ENCODE measurements at places on chromosomes 6 and 20.

DNA sequence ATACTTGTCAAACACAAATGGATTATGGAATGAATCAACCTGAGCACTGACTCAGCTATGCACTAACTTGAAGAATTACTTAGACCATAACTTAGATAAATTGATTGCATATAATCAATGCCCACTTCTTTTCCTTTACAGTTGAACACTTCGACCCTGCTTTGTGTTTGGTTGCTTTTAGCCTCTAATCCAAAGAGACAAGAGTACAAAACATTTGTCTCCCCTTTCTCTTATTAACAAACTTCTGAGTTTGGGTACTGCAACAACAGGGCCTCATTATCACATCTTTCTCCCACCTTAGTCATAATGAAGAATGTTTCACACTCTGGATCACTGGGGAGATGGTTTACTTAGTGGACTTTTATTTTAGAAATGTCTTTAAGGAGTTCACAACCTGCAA lies 2.6 kb upstream of the TAAR6 start:
- DNase-seq = no peak

- no peak for DNase-seq
These were observed 94.2 kb upstream of the SRSF6 start for GRCh38 chr20:43363506-43363905.

- no peak for DNase-seq
These were observed 232.5 kb downstream of the TFAP2C start for GRCh38 chr20:56861590-56861989.

DNA sequence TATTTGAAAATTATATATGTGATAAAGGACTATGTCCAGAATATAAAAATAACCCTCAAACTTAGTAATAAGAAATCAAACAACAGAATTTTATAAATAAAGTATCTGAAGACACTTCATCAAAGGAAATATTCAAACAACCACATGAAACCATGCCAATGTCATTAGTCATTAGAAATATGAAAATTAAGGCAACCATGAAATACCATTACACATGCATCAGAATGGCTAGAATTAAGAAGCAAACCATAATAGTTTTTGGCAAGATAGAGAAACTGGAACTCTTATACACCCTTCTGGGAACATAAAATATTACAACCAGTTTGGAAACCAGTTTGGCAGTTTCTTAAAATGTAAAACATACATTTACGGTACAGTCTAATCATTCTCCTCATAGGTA lies 137.2 kb upstream of the ADGRB3 start:
- DNase-seq = no peak

- DNase-seq = no peak
These were observed 332.3 kb upstream of the MARCKS start for GRCh38 chr6:113524826-113525225.

- no peak for DNase-seq
These were observed 400.8 kb upstream of the CHD6 start for GRCh38 chr20:42018979-42019378.

DNA sequence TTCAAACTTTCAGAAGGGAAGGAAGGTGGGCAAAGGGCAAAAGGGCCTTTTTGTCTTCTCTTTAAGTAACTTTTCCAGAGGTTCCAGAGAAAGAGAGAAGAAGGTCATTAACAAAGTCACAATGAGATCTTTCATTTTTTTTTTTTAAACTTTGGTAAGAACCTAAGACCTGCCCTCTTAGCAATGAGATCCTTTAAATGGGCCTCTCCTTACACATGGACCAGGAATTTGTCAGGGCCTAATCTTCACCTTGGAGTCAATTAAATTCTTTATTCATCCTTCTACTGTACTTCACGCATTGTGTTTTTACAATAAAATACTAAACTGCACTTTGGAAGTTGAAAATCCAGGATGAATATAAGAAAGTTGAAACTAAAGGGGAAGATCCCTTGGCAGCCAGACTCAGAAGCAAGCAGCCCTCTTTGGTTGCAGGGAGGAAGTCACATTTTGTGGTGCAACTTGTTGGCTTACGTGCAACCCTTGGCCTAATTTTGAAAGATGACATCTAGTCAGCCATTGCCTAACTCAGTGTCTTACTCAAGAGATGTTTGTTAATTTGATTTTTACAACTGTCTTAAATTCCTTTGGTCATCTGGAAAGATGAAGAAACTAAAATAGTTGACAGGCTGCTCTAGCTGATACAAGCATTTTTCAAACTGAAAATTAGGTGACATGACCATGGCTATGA lies 11.9 kb upstream of the TMEM170B start:
- no peak for DNase-seq

- DNase-seq = no peak
These were observed 49.2 kb downstream of the TBC1D32 start for GRCh38 chr6:121285041-121285440.

- no peak for DNase-seq
These were observed 33.9 kb downstream of the MBOAT1 start for GRCh38 chr6:20178327-20178726.

GRCh38 chr6:26223228-26223627 lies 136.0 kb downstream of the HFE start:
- DNase-seq = peak; percentile 41

DNA sequence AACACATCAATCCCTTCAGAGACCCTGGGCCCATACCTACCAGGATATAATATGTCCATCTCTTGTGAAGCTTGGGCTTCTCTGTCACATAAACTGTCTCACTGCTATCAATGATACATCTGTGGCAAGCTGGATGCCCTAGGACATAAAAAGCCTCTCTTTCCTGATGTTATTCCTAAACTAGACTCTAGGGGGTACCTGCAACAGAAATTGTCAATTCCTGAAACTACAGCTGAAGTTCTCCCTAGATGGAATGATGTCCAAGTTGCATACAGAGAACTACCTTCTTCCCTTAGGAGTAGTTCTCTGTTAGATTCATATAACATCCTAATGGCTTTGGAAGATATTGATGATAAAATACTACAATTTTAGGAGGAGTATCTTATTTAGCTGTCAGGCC lies 35.8 kb downstream of the TBX18 start:
- DNase-seq = no peak

DNA sequence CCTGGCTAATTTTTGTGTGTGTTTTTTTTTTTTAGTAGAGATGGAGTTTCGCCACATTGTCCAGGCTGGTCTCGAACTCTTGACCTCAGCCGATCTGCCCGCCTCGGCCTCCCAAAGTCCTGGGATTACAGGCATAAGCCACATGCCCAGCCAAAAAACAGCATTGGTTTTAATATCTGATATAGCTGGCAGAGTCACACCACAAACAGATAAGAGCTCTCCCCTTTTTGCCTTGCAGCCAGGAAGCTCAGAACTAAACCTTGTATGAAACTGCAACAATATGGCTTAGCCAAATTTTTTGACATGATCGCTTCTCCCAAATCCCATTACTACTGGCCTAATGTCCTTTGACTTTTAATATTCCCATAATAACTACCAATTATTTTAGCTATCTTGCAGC lies 4.9 kb downstream of the ACOT8 start:
- DNase-seq = no peak

DNA sequence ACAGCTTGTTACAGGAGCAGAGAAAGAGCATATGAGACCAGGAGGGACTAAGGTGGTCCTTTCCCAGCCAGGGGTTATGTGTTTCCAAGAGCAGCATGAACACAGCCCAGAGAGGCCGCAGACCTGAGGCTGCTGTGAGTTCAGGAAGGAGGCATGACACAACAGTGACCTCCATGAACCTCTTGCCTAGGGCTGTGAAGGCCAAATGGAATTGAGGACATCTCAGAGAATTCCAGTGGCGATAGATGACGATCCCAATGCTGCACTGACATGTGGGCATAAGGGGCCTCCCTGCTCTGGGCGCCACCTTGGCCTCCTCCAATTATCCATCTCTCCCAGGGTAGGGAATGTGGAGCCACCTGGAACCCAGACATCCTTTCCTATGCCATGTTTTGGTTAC lies 79.9 kb upstream of the FUCA2 start:
- DNase-seq = no peak

DNA sequence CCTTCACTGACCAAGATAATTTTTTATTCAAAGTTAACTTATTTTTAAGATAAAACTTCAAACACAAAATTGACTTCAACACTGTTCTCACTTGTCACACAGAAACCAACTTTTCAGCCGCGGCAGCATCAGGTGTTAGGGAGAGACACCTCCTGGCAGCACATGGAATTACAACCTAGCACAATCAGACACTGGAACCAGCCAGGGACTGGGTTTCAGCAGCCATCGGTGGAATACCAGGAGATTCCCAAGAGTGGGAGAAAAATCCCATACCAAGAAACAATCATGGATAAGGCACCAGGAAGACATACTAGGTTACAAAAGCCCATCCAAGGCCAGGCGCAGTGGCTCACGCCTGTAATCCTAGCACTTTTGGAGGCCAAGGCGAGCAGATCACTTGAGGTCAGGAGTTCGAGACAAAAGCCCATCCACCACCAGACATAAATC lies 70.0 kb downstream of the SNX5 start:
- peak; percentile 41 for DNase-seq

- no peak for DNase-seq
These were observed 4.0 kb downstream of the MDGA1 start for GRCh38 chr6:37693546-37694250.

DNA sequence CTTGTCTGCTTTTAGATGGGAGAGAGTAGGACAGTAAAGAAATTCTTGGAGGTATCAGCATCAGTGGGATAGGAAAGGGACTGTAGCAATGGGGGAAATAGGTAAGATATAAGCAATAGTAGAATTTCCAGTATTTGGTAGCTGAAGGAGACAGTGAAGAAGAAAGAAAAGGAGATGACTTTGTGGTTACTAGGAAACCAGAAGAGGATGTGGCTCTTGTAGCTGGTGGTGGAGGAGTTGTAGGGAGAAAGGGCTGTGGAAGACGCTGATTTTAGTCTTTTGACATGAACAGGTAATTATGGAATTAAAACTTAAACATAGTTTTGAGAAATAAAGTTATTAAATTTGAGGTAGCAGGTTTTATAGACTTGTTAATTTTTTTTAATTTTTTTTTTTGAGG lies 26.1 kb downstream of the SH3BGRL2 start:
- DNase-seq = no peak

DNA sequence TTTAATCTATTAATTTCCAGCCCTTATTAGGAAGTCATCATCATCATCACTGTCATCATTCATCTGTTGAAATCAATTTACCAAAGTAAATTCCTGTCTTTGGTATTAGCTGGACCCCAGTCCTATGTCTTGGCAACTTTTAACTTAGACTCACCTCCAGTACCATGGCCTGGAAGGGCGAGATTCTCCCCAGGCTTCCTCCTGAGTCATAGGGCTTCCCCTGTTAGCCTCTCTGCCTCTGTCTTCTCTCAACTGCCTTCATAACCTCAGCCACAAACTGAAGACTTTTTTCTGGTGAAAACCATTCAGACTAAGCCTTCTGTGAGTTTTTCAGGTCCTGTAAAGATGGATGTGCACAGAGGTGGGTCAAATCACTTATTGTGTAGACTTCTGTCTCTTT lies 95.0 kb downstream of the NKAIN2 start:
- DNase-seq = no peak

Measured in NCI-H2029 (cell line).